ENCODE measurements at places on chromosomes 16 and 17.

DNA sequence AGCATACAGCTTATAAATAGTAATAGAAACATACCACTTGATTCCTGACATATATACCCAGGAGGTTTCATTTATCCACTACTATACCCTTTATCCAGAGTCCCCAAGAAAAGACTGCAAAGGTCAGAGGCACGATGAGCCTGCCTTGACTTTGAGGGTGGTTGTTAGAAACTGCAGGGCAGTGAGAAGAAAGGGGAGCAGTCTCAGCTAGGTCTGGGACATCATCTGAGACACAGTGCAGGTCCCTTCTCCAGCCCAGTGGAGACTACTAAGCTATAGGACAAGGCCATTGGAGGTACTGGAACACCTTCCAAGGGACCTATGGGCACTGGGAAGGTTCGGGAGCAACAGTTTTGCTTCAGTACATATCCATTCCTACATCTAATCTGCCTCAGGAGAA lies 20.2 kb upstream of the TEKT3 start:
- no peak for DNase-seq

- no peak for DNase-seq
Observed at GRCh38 chr17:3966720-3967363, 2.6 kb upstream of the ATP2A3 start.

DNA sequence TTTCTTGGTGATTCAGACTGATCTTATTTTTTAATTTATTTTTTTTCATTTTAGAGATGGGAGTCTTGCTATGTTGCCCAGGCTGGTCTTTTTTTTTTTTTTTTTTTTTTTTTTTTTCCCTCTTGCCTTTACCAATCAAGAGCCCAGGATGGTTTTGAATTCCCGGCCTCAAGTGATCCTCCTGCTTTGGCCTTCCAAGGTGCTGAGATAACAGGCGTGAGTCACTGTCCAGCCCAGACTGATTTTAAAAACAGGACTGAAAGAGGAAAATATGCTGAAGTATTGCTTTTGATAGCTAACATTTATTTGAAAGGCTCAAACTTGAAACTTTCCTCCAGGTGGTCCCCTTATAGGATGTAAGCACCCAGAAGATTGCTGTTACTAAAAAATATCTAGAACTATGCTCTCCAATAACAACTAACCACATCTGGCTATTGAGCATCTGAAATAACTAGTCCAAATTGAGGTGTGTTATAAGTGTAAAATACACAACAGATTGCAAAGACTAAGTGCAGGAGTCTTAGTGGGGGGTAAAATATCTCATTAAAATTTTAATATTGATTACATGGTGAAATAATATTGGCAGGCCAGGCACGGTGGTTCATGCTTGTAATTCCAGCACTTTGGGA lies 15.8 kb upstream of the BRIP1 start:
- peak; percentile 15 for DNase-seq

DNA sequence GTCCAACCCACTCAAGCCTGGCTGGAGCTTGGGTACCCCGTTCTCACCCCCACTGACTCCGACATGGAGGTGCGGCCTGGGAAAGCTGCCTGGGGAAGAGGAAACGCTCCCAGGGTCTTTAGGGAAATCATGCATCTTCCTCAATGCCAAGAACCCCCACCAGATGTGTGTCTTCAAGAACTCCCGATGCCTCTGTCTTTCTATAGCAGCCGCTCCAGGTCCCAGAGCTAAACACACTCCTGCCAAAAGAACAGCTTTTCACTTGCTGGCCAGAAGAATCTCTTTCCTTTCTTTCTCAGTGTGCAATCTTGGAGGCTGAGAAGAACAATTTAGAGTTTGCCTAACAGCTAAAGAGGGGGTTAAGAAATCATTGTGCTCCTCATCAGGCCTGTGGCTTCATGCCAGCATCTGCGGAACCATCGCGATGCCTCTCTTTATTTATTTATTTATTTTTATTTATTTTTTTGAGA lies 41.1 kb upstream of the MTSS2 start:
- no peak for DNase-seq

DNA sequence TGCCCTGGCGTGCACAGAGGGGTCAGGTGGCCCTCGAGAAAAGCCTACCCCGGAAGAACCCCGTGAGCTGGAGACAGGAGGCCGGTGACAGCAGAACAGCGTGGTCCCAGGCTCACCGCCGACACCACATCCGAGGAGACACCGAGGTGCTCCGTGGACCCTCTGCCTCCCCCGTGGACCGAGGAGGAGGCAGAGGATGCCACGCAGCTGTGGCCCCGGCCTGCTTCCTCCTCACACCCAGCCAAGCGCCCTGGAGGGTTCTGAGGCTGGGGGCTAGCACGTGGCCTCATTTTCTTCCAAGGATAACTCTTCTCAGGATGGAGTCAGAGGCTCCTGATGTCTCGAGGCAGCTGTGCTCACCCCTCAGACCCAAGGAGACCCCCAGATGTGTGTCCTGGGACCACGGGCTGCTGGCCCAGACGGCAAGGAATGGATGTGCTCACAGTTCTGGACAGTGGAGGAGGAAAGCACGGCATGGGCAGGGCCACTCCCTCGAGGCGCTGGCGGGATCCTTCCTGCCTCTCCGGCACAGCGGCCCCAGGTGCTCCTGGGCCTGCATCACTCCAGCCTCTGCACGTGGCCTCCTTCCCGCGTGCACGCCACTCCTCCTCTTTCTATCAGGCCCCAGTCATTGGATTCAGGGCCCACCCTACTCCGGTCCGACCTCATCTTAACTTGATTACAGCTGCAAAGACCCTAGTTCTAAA lies 4.4 kb upstream of the PVALEF start:
- DNase-seq: no peak

GRCh38 chr17:2801841-2802240 lies 5.6 kb downstream of the RAP1GAP2 start:
- no peak for DNase-seq

DNA sequence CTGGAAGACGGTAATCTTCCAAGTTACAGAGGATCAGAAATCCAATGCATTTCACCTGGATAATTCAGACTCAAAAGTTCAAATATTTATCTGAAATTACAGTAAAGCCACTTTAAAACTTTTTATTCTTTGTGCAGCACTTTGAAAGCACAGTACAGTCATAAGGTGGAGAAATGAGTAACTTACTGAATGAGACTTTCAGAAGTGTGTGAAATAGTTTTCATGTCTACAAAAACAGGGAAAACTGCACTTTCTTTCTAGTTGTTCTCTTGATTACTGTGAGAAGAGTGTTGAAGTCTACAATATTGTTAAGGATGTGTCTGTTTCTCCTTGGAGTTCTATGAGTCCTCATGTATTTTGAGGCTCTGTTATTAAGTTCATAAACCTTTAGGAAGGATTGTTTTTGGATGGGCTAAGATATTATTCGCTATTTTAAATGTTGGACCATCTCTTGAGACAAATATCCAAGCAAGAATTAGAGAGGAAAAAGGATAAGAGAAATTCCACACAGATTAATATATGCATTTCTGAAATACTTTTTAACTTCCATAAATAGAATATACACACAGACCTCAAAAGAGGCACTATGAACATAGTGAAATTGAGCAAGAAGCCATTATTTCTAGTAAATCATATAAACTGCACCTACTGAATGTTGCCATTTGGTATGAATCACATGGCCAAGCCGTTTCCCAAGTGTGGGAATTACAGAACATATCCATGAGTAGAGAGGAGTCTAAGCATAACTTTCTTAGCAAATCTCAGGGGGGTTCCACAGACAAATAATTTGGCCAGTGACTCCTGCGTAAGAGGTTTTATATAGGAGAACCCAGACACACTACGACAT lies 83.6 kb upstream of the PLEKHM1 start:
- DNase-seq: no peak

- DNase-seq: no peak
Observed at GRCh38 chr17:40179923-40180659, 2.8 kb downstream of the RAPGEFL1 start.

DNA sequence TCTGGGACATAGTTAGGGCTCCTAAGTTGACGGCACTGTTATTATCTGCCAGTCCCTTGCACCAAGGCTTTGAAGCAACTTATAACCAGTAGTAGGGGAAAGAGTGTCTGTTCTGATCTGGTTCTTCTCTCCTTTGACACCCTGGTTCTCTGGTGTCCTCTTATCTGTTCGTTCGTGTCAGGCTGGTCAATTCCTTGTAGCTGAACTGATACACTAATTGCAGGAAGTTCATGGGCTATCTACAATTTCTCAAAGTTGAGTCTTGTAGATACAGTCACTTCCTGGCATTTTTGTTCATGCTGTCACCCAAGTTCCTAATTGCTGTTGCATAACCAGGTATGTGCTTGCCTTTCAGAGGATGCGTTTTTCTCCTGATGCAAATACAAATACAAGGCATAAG lies 17.3 kb upstream of the MYO1D start:
- DNase-seq: peak; percentile 63

- no peak for DNase-seq
Observed at GRCh38 chr17:19371259-19372010, 6.9 kb upstream of the MAPK7 start.

GRCh38 chr17:40452216-40452787 lies 9.1 kb downstream of the IGFBP4 start:
- no peak for DNase-seq

DNA sequence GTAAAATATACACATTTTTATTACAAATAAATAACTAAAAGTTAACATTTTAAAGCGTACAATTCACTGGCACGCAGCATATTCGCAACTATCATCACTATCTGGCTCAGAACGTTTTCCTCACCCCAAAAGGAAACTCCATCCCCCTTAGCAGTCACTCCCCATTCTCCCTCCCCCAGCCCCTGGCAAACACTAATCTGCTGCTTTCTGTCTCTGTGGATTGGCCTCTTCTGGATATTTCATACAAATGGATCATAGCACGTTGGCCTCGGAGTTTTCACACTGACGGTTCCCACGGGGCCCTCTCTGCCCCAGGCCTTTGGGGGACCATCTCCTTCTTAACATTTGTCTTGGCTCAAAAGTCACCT lies 64.6 kb downstream of the RTN4RL1 start:
- DNase-seq: no peak

DNA sequence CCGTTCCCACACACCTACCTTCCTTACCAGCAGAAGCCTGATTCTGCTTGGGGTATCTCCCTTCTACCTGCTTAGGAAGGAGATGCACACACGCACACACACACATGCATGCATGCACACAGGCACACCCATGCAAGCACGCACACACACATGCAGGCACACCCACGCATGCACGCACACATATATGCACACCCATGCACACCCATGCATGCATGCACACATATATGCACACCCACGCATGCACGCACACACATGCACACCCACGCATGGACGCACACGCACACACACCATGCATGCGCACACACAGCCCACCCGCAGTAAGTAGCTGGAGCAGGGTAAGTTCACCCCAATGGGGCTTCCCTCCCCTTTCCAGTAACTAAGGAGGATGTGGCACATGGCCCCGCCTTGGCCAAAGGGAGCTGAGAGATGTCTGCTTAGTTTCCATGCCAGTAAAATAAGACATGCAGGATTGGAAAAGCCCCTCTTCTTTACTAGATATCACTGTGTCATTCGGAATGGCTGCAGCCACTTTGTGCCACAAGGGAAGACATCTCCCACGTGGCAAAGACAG lies 33.7 kb downstream of the ADCY9 start:
- no peak for DNase-seq

GRCh38 chr17:57626520-57627210 lies 118.4 kb downstream of the CCDC182 start:
- DNase-seq: no peak

DNA sequence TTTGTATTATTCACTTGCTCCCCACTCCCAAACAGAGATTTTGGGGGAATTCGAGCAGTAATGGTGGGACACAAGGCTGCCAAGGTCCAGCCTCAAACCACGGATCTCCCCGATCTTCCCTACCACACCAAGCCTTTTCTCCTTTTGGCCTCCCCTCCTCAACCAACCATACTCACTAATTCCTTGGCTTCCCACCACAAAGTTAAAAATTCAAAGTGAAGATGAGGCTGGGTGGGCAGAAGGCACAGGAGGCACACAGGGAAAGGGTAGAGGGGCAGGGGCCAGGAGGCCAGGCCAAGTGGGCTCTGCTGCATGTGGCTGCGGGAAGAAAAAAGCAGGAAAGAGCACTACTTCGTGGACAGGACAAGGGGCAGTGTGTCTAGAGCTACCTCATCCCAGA lies 15.2 kb downstream of the HOXB4 start:
- DNase-seq: no peak

GRCh38 chr17:82800885-82801284 lies 38.9 kb downstream of the ZNF750 start:
- DNase-seq: no peak

- no peak for DNase-seq
Observed at GRCh38 chr16:35452471-35452870, 1993.1 kb downstream of the TP53TG3F start.
